HepG2 (cell line): ENCODE measurements at places on chromosomes 4 and X. TPM values are rescaled to one million over a fixed set of nuclear protein-coding genes. Genes with fewer than 3 reads are reported as not detected.

The TRPC5OS gene
- not detected in 2 replicates for polyA plus RNA-seq

The TDO2 gene
- polyA plus RNA-seq: not detected in 2 replicates

The KLKB1 gene
- 0.26 and 0.67 TPM in 2 replicates for polyA plus RNA-seq

The NKX6-1 gene
- not detected in 2 replicates for polyA plus RNA-seq

The F11 gene
- polyA plus RNA-seq: 35.1 and 48.7 TPM in 2 replicates

The AVPR2 gene
- not detected in 2 replicates for polyA plus RNA-seq

The RNF150 gene
- 0.03 and 0.08 TPM in 2 replicates for polyA plus RNA-seq

The GYG2 gene
- 19.8 and 20.0 TPM in 2 replicates for polyA plus RNA-seq

The SORBS2 gene
- polyA plus RNA-seq: 55.9 and 80.5 TPM in 2 replicates

- DNase-seq: no peak
Observed at GRCh38 chr4:135382280-135382959, 1180.8 kb upstream of the PABPC4L start.

GRCh38 chr4:128776794-128777216 lies 32.7 kb upstream of the JADE1 start:
- no peak for DNase-seq

DNA sequence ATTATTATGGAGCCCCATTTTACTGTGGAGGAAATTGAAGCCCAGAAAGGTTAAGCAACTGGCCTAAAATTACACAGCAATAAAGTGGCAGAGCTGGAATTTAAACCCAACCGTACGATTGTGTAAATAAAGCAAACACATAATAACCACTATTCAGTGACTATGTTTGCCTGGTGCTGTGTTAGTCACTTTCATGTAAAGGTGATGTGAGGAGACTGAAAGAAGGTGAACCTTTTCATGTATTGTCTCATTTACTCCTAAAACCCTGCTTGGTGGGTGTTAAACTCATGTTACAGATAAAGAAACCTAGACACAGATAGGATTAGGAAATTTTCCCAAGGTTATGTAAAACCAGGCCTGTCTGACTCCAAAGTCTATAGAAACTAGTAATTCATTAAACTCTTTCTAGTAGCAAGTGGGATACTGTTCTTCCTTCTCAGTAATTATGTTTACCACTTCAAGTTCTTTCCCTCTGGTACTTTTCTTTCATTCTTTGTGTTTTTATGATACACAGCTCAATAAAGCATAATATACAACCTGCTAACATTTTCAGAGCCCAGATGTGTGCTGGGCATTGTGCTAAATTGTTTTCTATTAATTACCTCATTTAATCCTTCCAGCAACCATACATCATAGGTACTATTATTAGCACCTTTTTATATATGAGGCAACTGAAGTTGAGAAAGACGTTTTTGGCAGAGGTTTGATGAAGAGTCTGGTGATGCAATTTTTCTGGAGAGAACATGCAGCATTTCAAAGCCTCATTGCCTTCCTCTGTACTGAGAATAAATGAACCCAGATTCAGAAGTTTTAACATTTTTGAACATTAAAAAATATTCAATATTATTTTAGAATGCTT lies 202.7 kb downstream of the SPRY1 start:
- DNase-seq: peak; percentile 95

DNA sequence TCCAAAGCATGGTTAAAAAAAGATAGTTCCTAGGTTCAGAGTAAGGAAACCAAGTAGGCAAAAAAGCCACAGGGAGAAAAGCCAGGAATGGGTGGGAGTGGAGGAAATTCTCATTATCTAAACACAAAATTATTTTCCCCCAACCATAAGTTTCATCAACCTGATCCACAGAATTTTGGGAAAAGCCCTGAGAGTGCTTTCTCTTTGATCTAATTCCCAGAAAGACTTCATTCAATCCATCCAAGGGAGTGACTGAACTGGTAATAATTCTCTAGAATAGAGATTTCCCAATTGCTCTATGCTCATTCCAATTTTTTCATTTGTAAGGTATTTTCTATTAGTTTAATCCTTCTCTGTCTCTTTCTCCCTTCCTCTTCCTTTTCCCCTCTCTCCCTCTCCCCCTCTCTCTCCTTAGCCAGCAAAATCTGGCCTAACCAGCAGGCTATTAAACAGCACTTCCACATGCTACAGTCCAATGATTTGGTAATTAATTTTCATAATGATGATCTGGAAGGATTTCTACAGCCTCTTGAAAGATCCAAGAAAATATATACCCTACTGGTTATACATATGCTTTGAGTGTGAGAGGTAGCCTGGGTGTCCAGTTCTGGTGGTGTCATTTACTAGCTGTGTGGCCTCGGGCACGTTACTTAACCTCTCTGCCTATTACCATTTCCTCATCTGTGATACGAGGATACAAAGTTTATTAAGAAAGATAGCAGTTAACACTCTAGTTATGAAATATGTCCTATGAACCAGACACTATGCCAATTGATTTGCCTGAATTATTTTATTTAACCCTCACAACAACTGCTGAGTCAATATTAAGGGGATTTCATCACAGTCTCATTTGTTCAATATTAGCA lies 251.5 kb upstream of the RASGEF1B start:
- DNase-seq: no peak

- DNase-seq: no peak
Observed at GRCh38 chrX:128800138-128800537, 723.2 kb downstream of the SMARCA1 start.

DNA sequence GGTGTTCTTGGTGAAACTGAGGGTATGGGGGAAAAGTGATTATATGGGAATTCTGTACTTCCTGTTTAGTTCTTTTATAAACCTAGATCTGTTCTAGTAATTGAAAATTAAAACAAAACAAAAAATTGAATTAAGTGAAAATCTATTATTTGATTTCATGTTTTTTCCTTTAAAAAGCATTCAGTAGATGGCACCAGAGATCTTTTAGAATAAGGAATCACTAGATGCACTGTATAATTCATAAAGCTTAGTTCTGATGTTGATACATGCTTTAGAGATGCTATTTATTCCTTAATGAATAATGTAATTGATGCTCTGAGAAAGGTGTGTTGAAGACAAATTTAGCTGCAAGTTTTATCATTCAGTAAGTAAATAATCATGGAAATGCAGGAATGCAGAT lies 87.3 kb downstream of the LCORL start:
- DNase-seq: no peak

DNA sequence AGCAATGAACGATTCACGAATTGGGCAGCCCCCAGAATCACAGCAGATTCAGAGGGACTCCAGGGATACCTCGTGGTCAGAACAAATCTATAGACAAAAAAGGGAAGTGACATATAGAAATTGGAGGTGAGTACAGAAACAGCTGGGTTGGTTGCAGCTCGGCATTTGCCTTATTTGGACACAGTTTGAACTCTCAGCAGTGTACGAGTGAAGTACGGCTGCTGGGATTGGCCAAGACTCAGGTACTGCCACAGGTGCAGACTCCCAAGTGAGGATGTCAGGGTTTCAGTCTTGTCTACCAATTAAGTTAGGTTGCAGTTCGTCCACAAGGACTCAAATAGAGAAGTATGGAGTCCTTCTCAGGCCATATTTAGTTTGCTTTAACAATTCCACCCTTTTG lies 28.2 kb downstream of the HTT-AS start:
- no peak for DNase-seq

DNA sequence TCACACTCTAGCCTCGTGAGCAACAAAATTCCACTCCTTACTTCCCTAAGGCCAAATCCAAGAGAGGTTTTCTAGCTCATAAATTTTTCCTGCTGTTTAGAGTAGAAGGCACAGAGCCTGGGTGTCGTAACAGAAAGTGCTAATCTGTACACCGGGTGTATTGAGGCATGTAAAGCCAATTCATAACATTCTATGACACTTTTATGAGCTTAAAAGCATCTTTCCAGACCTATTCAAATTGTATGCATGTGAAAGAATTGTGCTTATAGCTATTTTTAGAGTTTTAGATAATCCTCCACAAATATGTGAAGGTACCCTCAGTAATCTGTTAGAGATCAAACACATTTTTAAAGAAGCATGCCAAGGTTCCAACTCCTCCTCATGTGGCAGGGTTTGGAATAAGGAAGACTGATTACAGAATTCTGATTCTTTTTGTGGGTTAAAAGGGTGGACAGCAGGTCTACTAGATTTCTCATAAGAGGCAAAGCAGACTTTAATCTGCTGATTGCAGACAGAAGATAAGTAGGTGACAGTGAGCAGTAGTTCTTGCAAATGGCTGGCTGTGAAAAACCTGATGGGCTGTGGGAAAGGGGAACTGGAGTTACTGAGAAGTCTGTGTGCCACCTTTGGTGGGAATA lies 25.5 kb upstream of the LRCH2 start:
- DNase-seq: no peak

- no peak for DNase-seq
Observed at GRCh38 chr4:59848457-59848856, 1351.7 kb upstream of the ADGRL3 start.

DNA sequence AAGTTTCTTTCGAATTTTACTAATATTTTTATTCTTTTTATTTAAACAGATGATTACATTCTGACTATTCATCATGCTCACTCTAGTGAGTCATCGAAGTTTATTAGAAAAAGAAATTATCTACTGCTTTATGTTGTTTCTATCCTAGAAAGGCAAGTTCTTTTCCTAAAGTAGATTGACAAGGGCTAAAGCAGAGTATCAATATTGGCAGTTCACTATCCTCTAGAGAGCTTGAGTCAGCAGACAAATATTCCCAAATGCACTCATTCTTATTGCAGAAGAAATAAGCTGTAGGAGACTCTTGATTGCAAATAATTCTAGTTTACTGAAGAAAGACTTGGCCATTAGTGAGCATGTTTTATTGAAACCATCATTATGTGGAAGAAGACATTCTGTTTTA lies 911.8 kb downstream of the CENPC start:
- no peak for DNase-seq

- DNase-seq: no peak
Observed at GRCh38 chr4:169252339-169253112, 18.2 kb downstream of the SH3RF1 start.
